ENCODE measurements at places on chromosomes 3 and 15.

- no peak for DNase-seq
Observed at GRCh38 chr3:65172209-65172608, 484.4 kb upstream of the ADAMTS9 start.

- DNase-seq, result no peak
Observed at GRCh38 chr3:131619821-131620220, 117.0 kb upstream of the MRPL3 start.

- no peak for DNase-seq
Observed at GRCh38 chr15:88707771-88708654, 69.2 kb downstream of the ISG20 start.

GRCh38 chr3:15809313-15809712 lies 11.5 kb upstream of the ANKRD28 start:
- DNase-seq, result no peak

DNA sequence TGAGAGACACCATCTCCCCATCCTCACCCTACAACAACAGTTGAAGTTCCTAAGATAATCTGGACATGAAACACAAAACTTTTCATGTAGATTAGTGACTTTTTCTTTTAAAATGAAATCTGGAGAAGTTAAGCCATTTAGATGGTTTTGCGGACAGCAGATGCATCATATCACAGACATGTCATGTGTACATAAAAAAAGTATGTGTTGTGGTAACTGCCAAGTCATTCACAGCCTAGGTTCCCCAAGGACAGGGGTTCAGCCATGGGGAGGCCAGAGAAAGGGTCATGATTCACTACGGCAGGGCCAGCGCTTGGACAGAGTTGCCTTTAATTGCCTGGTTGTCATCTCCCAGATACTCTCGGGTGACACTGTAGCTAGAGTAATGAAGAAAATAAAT lies 163.2 kb downstream of the PDZRN3 start:
- no peak for DNase-seq

GRCh38 chr3:5754602-5755001 lies 567.1 kb downstream of the EDEM1 start:
- DNase-seq, result no peak

DNA sequence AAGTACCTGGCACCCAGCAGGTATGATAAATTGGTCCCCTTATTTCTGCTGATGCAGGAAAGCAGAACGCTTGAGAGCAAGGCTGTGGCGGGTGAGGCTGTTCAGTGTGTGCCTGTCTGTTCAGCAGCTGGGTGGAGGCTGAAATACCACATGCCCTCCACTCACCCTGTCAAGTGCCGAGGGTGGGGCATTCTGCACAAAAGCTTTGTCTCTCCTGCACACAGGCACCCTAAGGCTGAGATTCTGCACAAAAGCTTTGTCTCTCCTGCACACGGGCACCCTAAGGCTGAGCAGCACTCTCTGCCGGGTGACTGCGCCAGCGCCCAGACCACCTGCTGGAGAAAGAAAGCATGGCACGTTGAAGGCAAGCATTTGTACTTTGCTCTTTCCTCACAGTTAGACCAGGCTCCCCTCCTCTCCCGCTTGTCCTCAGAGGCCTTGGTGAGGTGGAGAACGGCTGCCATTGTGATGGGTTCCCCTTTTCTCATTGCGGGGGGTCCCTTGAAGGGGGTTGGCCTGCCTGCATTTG lies 97.5 kb downstream of the BDH1 start:
- DNase-seq, result no peak

DNA sequence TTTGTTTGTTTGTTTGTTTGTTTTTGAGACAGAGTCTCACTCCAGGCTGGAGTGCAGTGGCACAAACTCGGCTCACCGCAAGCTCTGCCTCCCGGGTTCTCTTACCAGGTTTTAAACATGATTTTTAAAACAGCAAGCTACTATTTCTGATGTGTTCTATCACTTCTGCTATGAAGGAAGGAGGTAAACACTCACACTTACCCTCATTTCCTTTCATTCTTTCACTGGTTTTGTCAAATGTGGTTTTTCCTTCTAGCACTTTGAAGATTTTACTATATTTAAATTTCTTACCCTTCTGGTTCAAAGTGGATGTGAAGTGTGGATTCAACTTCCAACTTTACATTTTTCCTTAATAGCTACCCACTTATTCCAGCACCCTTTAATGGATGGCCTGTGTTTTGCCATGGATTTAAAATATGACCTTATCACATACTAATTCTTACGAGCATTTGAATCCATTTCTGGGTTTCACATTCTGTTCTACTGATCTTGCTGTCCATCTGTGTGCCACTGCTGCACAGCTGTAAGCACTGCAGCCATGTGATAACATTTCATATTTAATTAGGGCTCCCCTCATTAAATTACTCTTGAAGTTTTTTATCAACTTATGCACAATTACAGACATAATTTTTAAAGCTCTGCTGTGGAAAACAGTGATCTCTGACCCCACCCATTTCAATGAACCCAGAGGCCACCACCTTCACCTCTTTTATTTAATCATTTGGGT lies 42.3 kb downstream of the TXNRD3 start:
- DNase-seq, result no peak

- DNase-seq, result no peak
Observed at GRCh38 chr3:161489395-161489794, 7.2 kb upstream of the OTOL1 start.

GRCh38 chr15:51846066-51846462 lies 16.6 kb downstream of the TMOD3 start:
- no peak for DNase-seq

GRCh38 chr3:168080499-168081170 lies 15.1 kb downstream of the GOLIM4 start:
- DNase-seq, result no peak

- DNase-seq, result no peak
Observed at GRCh38 chr15:92870010-92870591, 30.0 kb upstream of the CHD2 start.

DNA sequence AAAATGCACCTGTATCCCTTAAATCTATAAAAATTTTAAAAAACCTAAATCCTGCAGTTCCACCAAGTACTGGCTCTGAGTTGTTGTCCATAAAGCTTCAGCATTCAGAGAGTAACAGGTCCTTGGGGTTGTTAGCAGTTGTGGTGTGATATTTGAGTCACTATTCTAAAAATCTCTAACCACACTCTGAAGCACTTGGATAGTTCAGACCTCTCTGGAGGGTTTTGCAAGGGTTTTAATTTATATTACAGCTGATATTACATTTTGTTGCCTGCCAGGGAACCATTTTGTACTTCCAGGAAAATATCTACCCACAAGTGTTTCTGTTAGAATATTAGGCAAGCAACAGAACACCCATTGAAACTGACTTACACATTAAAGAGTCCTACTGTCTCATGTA lies 255.6 kb downstream of the TBL1XR1 start:
- no peak for DNase-seq

DNA sequence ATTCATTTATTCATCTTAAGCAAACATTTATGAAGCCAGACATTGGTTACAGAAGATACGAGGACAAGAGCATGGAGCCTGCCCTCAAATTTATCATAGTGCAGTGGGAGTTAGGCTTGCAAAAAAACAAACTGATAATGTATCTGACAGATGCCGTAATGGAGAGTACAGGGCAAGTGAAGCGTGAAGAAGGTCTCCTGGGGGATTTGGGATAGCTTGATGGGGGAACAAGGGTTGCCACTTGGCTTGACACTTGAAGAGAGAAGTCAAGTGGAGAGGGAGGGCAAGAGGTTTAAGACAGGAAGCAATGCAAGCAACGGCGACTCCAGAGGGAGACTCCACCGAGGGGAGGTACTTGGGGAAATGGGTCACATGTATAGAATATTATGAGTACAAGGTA lies 129.3 kb downstream of the SSR3 start:
- DNase-seq, result no peak

- DNase-seq, result no peak
Observed at GRCh38 chr3:113174304-113174703, 37.1 kb upstream of the BOC start.

DNA sequence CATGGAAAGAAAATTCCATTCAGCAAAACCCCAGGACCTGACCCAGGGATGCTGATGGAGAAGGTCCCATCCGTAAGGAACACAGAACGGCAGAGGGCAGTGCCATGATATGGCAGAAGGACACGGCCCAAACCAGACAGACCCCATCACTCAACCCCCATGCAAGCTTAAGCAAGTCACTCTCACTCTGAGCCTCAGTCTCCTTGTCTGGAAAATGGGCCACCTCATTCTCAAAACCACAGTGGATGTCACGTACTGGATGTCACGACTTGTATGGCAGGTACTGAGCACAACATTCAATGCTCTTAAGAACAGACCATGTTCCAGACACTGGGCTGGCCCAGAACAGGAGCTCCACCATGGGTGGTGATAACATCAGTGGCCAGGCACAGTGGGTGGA lies 90.4 kb downstream of the NUP210 start:
- DNase-seq, result no peak

All from T-helper 2 cell (primary cell).